ENCODE measurements at places on chromosomes 2 and 18.

GRCh38 chr2:51505533-51505932, 473.6 kb upstream of the NRXN1 start:
- DNase-seq = no peak

GRCh38 chr2:7726989-7727388, 809.8 kb downstream of the RNF144A start:
- no peak for DNase-seq

DNA sequence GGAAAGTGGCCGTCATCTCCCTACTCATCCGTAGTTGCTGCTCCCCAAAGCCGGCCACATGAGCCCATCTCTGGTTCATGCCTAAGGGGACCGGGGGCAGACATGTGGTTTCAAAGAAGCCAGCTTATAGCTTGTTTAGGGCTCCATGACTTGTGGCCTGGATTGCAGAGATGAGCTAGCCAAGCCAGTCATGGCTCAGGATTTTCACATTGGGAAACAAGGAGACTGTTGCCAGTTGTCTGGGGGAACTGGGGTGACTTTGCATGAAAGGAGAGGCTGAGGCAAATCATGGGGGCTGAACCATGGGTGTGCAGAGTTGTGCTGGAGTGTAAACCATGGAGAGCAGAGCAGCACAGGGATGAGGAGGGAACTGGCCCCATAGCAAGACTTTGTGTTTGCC, 183.0 kb upstream of the APCDD1 start:
- DNase-seq = no peak

DNA sequence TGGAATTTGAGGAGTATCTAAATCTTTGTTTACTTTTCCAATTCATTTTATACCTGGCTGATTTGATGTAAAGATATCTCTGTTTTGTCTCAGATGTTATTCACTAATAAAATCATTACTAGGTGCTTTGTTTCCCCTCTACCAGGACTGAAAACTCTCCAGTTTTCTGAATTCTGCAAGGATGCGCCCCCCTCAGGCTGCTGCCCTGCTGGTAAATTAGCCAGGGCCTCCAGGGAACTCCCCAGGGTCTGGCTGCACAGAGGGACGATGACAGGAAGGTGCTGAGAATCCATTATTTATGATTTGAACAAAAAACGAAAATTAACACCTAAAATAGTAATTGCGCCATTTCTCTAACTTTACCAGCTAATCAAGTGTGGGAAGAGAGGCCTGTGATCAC, 541.2 kb upstream of the POU3F3 start:
- DNase-seq = no peak

DNA sequence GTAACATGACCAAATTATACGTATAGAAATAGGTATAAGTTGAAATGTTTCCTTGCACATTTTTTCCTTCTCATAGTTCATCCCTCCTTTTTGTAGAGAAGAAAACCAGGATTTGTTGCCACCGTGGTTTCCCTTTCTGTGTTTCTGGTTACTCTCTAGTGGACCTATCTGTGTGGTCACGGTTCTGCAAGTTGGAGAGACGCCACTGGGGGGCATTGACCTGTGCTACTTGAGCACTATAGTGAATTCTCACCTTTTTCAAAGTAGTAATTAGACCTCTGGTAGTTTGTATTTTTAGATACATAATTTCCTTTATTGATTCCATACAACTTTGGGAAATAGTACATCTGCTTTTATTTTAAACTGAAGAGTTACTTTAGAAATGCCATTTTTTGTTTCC, 444.8 kb downstream of the PTPRM start:
- no peak for DNase-seq
